Activated CD8-positive, alpha-beta memory T cell treated with anti-CD3 and anti-CD28 coated beads, Interleukin-2, amount 50 U/mL, for 4 hours (primary cell): ENCODE measurements at places on chromosomes 3 and 15.

DNA sequence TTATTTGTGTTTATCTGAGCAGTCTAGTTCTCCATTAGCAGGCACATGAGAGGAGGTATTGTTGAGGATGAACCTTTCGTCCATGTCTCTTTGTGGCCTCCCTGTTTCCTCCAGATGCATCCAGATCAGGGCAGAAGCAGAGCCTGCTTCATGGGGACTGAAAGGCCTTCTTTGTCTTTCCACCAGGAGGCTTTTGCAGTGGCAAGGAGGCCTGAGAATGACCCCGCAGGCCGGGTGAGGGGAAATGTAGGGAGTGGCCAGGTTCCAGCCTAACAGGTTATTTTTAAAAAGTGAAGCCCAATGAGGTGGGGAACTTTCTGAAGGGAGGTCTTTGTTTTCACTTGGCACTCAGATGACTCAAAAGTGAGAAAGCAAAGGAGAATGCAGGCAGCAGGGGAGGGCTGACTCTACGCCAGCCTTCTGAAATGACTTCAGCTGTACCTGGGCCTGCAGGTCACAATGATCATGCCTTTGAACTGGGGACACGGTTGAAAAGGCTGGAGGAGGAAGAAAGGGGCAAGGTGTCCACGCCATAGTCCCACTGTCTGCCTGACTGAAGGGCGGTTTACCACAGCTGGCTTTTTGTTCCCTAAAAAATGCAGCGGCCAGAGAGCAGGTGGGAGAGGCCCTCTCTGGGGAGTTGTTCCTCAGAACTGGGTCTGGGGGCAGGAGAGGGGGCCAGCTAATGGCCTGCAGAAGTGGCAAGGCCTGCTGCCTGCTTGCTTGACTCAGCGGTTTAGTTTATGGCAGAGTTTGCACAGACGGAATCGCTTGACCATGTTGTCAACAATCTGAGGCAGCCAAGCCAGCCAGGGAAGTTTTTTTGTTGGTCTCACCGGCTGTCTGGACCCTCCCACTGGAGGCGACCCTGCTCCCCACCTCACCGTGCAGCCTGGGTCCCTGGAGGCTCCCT lies 28.7 kb downstream of the CMTM7 start:
- DNase-seq, result peak; percentile 36

GRCh38 chr3:62276658-62277180 lies 96.6 kb downstream of the FEZF2 start:
- DNase-seq, result no peak

DNA sequence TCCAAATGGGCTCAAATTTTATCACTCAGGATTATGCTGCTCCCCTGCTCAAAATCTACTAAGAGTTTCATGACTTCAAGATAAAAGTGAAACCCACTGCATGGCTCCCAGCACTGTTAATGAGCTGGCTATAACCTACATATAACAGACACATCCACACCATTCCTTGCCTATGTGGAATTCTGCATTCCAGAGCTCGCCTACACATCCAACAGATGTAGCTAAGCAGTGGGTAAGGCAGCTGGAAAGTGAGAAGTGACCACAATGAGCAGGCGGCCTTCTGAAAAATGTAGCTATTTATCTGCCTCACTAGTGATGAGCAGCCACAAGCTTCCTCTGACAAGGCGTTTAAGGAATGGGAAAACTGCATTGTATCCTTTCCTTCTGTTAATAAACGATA lies 92.0 kb upstream of the TRIM42 start:
- no peak for DNase-seq

GRCh38 chr15:65682404-65682911 lies 60.7 kb downstream of the SLC24A1 start:
- no peak for DNase-seq

DNA sequence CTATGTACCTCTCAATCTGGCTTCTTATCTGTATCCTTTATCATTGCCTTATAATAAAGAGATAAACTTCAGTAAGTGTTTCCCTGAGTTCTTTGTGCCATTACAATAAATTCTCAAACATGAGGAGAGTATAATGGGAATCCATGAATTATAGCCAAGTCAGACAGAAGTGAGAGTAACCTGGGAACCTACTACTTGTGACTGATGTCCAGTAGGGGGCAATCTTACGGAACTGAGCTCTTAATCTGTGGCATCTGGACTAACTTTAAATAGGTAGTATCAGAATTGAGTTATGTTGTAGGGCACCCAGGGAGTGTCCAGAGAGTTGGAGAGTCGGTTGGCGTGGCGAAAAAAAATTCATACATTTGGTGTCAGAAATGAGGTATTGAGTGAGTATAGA lies 542.6 kb downstream of the ZBBX start:
- DNase-seq, result no peak

- DNase-seq, result no peak
These were observed 555.5 kb downstream of the ROBO2 start for GRCh38 chr3:77595371-77595870.

DNA sequence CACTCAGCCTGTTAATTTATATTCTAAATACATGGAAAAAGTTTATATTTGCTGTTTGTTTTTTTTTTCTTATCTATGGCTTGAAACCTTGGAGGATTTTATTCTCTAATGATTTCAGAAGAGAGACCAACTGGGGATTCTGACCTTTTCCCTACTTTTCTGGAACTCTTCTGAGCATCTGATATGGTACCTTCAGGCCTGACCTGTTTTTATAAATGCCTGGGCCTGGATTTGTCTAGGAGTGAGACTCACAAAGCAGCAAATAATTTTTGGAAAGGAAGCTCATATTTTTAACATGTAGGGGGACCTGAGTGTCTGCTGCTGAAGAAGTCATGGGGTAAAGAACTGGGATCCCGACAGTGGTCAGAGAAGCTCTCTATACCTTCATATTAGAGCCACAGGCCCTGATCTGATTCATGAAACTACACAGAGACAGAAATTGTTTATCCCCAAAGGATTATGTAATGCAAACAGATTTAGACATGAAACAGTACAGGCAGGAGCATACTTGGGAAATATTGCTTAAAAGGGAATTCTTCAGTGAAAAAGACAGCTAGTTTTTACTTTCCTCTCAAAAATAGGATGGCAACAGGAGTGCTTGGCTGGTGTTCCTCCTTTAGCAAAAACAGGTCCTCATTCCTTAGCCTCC lies 15.9 kb downstream of the PPM1L start:
- DNase-seq, result no peak

DNA sequence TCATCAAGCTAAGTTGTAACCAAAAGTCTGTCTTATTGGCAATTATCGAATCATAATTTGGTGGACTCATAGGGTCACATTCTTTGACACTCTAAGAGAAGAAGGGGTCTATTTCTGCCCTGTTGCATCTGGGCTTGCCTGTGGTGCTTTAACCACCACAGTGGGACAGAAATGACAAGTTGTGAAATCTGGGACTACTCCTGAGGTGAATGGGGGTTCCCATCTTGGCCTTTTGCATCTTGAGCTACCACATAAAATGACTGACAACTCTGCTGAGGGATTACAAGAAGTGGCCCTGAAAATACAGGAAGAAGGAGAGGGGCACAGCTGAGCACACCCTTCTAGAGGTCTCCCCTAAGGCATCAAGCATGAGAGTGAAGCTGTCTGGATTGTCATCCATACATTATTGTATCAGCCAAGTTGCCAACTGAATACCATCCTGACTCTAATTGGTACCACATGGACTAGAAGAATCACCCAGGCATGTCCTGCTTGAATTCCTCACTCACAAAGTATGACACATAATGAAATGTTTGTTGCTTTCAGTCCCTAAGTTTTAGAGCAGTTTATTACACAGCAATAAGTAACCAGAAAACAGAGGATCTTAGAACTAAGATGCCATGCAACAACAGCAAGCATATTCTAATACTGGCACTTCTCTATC lies 306.5 kb downstream of the ROBO1 start:
- DNase-seq, result no peak

GRCh38 chr15:70854666-70854976 lies 664 bp upstream of the LARP6 start:
- no peak for DNase-seq

- no peak for DNase-seq
These were observed 9.7 kb downstream of the LIPC start for GRCh38 chr15:58441376-58442070.

DNA sequence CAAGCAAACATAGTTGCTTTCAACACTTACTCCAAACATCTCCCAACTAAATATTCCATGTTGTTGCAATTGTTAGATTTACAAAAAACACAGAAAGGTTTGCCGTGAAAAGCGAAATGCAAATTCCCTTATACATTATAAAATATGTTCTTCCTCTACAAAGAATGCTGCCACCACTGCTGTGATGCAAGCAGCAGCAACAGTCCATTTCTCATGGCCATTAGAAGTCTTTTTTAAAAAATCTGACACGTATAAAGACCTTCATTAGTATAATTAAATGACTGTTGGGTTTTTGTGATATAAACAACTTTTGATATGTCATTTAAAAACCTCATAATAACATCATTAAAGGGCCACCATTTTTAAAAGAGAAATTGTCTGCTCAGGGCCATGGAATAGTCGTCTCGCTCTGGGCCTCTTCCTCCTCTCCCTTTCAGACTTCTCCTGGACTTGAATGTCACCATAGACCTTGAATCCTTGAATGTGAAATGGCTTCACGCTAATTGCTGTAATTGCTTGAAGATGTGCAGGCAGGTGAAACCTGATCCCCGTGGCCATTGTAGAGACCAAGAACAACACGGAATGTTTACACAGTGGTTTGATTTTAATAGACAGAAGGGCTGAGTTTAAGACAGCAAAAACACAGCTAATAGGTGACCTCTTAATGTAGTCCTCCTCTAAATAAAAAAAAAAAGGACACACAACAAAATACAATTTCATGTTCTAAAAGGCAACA lies 450.4 kb downstream of the FOXP1 start:
- DNase-seq, result no peak

DNA sequence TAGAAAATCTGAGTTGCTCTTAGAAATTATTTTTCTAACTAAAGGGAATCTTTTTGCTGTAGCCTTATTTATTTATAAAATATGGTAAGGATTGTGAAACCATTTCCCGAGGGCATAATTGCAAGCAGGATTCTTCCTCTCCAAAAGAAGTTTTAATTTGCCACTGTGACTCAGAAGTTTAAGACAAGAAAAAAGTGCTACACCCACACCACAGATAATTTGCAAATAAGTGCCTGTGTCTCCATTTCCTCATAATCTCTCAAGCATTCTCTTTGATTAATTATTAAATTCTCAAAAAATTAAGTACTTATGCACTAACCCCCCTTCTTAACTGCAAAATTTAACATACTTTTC lies 43.6 kb downstream of the RASA2 start:
- no peak for DNase-seq

DNA sequence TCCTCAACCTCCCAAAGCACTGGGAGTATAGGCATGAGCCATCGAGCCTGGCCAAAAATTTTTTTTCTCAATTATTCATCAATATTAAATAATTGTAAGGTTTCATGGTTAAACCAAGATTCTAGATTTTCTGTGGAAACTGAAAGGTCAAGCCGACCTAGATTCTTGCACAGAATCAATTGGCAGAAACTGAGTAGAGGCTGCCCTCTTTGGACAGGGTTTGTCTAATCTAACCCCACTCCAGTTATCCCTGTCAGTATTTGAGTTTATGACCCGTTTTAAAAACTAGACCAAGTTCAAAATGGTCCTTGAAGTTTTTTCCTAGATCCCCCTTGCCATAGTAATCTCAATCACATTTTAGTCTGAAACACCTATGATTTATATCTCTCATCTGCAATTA lies 8.6 kb upstream of the ADAM10 start:
- DNase-seq, result no peak

GRCh38 chr3:52534281-52535183 lies 875 bp upstream of the NT5DC2 start:
- DNase-seq, result peak; percentile 22

DNA sequence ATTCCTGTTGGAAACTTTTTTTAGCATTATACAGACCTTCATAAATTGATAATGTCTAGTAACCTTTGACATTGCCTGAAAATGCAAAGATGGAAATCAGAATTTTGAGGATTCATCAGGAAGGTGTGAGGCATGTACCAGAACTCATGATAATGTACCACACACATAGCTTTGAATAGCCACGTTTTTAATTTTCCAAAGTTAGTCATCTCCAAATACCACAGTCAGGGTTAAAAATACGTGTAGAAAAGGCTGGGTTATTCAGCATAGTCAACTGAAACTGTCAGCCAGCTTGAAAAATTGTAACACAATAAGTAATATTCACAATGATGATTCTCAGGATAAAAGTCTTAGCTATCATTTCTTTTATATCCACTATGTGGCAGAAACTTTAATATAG lies 102.0 kb upstream of the THRB start:
- DNase-seq, result no peak

DNA sequence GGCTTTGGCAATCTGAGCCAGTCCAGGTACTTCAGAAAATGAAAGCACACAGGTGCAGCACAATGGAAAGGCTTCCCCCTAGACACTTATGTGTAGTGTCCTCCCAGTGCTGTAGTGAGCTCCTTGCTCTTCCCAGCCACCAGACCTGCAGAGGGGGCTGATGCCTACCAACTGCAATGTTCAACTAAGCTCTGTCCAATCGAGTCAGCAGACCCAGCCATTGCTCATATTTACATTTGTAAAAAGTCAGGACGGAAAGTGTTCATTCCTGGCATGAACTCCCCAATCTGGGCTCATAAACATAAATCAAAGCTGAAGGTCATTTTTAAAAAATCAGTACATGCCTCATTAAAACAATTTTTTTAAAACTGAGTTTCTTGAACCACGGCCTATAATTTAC lies 73.0 kb downstream of the FOXP1 start:
- no peak for DNase-seq

- DNase-seq, result no peak
These were observed 394.1 kb upstream of the TBL1XR1 start for GRCh38 chr3:177591379-177591778.

DNA sequence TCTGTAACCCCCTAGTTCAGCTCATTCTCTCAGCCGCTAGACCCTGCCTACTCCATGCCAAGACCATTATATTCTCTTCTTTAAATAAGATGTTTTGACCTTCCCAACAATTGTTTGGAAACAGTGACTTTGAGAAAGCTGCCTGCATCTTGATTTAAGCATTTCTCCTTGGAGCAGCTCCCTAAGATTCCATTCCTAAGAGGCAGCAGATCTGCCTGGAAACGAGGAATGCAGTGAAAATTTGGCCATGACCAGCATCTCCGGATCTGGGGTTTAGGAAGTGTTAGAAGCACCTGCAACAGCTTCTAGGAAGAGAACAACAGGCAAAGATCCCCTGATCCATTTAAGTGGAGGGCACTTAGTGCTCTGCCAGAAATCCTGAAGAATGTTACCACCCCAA lies 235.7 kb downstream of the NTRK3 start:
- DNase-seq, result no peak

DNA sequence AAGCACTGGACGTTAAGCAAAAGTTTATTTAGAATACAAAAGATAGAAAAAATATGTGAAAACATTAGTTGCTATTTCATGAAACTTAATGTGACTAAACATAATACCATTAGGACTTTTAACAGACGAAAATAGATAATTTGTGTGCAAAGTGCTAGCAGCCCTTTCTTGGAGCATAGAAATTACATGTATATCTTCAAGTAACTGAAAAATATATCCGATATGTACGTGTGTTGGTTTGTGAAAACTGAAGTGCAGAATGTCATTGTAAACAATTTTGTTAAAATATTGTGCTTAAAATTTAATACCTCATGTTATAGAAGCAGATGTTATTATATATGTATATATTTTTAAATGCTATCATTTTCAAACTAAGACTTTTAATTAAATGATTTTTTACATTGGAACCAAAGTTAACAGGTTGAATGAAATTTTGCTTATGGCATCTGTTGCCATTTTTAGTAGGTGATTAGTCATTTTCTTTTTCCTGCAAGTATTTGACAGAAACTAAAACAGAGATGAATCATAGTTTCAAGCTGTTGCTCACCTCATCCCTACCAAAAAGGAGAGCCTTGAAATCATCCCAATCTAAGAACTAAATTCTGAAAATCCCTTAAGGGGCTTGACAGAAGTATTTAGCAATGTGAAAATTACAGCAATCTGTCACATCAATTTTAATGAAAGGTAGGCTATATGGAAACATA lies 334.8 kb downstream of the NAALADL2 start:
- no peak for DNase-seq
